ENCODE measurements at places on chromosomes 6 and 20.

GRCh38 chr20:51750037-51750769, 18.0 kb downstream of the ATP9A start:
- peak; percentile 67 for DNase-seq

- no peak for DNase-seq
Measured at GRCh38 chr6:153301602-153302001, 170.5 kb upstream of the RGS17 start.

DNA sequence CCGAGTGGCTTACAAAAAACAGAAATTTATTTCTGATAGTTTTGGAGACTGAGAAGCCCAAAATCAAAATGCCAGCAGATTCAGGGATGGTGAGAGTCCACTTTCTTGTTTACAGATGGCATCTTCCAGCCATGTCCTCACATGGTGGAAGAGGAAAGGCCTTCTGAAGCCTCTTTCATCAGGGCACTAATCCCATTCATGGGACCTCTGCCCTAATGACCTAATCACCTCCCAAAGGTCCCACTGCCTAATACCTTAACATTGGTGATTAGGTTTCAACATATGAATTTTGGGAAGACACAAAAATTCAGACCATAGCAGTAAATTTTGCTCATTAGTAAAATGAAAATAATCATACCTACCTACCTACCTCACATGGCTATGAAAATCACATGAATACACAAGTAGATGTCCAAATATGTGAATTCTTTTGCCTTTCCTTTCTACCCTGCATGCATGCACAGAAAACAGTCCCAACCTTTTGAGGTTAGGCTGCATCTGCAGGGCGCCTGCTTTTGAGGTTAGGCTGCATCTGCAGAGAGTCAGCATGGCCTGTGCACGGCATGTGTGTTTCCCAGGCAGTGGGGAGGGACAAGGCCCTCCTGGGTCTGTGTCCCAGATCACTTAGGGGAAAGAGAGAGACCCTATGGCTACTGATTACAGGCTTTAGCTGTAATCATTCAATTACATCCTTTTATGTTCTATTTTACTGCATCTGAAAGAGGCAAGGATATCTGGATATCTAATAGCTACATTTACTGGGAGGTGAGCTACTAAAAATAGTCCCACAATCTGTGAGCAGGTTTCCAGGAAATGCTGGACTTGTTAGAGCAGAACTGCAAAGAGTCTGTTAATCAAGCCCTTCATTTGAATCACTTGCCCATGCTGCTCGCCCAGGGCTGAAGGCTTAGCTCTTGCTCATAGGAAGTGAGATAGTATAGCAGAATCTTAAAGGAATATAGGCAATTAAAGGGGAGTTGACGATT, 497.7 kb upstream of the MARCKS start:
- DNase-seq: peak; percentile 63

DNA sequence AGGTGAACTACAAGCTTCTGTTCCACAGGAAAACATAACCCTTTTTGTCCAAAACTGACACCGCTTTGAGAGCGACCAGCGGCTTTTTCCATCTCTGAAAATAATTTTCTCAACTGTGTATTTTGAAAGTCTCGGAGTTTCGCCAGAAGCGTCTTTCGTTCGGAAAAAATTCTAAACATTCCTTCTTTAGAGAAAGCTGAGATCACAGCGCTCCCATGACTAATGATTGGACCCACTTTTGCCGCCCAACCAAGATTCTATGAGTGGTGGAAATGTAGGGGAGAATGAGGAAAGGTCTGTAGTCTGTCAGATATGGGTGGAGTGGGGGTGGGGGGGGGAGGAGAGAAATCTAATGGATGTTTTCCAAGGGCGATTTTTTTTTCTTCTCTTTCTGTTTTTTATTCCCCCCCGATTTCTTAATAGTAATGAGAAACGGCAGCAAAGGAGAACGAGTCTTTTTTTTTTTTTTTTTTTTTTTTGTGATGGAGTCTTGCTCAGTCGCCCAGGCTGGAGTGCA, 189.3 kb downstream of the TRIM27 start:
- no peak for DNase-seq

- DNase-seq: no peak
Measured at GRCh38 chr20:34347571-34347970, 15.5 kb upstream of the ITCH start.

- peak; percentile 14 for DNase-seq
Measured at GRCh38 chr6:148263010-148263409, 79.6 kb upstream of the SASH1 start.

GRCh38 chr6:73394577-73395354, at the start of gene DDX43:
Gene DDX43, plus strand, starts transcription at chr6:73394828. Its CDS starts 78 bp downstream, at chr6:73394906.
- DNase-seq: peak; percentile 82

- DNase-seq: no peak
Measured at GRCh38 chr6:161064915-161065314, 73.3 kb downstream of the MAP3K4 start.

DNA sequence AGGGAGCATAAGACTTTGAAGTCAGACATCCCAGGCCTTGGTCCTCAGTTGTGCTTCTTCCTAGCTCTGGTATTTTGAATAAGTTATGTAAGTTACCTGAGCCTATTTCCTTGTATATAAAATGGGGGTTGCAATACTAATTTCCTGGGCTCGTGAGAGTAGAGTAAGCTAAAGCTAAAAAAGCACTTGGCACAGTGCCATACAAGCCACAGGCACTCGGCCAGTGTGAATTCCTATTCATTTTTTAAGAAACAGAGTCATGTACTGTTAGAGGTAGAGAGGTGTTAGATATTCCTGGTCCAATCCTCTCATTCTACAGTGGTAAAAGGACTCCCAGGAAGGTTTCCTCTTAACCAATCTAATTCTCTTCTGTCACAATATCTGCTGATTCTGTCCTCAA, 79.6 kb upstream of the EPB41L1 start:
- peak; percentile 53 for DNase-seq

DNA sequence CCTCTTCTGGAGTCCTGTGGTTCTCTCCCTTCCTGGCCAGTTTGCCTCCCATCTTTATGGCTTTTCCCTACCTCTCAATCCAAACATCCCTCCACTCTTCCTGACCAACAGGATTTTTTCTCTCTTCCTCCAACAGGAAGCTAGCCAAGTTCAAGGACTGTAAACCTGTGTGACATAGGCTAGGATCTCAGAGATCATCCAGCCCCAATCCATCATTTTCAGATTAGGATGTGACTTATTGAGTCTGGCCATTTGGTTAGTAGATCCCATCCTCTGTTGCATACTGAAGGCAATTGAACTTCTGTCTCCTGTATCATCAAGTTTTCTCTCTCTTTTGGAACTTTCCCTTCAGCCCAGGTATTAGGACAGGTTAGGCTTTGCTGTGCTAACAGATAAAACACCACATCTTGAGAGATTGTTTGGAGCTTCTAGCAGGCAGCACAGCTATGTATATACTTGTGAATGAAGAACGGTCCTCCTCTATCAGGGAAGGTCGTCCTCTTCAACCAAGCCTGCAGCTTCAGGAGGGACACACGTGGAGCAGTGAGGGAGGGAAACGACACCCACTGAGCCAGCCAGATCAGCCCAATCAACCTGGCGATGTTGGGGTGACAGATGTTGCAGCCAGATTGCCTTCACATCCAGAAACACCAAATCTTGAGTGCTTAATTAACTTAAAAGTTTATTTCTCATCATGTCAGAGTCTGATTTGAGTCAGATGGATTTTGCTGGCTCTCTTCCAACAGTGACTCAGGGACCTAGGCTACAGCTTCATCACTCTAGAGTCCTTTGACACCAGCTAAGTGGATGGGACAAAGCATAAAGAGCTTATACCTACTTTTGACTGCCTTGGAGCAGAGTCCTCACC, 106.8 kb downstream of the GJA10 start:
- DNase-seq: no peak

- peak; percentile 78 for DNase-seq
Measured at GRCh38 chr6:168988801-168989200, 264.8 kb downstream of the THBS2 start.

DNA sequence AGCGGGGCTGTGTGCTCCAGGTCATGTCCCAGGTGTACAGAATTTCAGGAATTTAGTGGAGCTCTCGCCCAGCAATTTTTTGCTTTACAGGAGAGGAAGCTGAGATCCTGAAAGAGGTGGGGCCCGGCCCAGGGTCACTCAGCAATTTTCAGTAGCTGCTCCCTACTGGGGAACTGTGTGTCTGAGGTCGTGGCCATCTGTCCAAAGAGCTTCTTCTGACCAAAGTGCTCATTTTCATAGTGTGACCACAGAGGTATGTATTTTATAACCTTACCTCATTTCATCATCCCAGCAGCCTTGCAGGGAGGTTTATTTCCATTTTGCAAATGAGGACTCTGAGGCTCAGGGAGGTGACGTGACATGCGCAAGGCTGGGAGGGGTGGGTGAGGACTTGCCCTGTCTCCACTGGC, 46.3 kb downstream of the FAM209B start:
- DNase-seq: no peak

DNA sequence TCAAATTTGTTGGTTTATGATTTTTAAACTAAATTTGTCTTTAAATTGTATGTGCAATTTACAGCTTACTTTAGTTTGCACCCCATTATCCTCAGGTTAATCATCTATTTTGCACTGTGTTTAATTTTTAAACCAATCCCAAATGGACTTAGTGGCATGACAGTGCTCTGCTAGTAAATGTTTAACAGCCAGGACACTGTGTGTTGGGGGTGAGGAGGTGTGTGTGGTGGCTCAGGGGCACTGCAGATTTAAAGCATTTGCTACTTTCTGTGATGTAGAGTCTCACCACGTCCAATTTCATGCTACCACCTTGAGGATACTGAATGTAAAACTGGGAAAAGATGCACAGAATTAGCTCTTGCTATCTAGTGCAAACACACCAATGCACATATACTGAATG, 225.7 kb downstream of the HAO1 start:
- no peak for DNase-seq

- DNase-seq: no peak
Measured at GRCh38 chr6:3746119-3746691, 5.3 kb downstream of the PXDC1 start.

- DNase-seq: no peak
Measured at GRCh38 chr6:98970469-98970868, 22.7 kb upstream of the FBXL4 start.
